Stimulated activated CD8-positive, alpha-beta memory T cell treated with anti-CD3 and anti-CD28 coated beads, Interleukin-12 subunit alpha, Interleukin-12 subunit beta, amount 100 ng/mL, for 1 hour (primary cell): ENCODE measurements at places on chromosomes 4 and X.
A peak's percentile ranks its signal among the peaks of the same experiment; 100 is the strongest.

DNA sequence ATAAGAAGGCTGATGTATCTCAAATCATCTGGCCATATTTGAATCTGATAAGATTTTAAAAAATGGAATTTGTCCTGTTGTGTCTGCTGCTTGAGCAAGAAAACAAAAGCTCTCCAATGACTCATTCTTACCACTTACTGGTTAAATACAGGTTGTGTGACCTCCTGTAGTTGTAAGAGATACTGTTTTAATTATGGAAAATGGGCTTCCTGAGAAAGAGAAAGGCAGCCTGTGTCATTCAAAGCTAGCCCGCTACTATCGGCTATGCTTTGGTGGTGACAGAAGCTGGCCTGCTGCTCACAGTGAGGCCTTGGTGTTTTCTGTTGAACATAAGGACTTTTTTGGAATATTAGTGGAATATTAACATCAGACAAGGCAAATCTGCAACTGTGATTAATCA, 1722.1 kb upstream of the PCDH10 start:
- DNase-seq, result no peak

- no peak for DNase-seq
Measured at GRCh38 chr4:6877067-6877466, 32.6 kb upstream of the TBC1D14 start.

- DNase-seq, result no peak
Measured at GRCh38 chr4:45776146-45776545, 347.7 kb downstream of the GABRG1 start.

GRCh38 chr4:147498031-147498660, 17.2 kb downstream of the EDNRA start:
- DNase-seq, result no peak

DNA sequence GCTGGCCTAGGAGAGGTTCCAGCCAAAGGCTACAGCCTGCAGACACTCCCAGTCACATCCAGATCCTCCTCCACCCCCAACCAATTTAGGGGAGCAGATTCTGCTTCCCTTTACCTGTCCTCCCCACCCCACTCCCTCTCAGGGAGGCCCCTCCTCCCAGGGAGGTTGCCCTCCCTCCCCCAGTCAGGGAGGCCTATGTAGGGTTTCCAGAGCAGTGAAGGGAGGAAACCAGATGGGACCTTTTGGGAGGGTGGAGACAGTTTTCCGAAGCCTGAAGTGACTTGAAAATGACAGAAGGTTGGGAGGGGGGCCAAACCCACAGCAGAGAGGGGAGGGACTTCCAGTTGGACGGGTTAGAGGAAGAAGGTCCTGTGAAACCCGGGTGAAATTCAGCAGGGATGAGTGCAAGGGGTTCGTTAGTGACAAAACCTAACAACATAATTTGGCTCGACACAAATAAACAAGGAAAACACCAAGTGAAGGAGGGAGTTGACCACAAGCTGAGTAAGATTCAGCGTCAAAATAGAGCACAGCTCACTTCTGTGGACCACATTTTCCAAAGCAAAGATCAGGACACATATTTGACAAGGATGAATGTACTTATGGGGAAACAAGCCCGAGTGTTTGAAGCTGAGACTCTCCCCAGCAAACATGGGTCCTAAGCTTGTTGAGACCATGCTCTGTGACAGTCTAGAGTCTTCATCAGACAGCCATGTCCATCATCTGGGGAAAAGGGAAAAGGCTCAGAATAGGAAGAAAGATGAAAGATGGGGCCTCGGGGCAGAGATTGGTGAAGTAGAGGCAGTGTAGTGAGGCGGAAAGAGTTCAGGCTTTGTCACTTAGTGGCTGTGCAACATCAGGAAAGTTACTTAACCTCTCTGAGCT, 46.4 kb downstream of the PRPS1 start:
- no peak for DNase-seq

GRCh38 chr4:75002381-75002780, 69.5 kb downstream of the PARM1 start:
- no peak for DNase-seq

- no peak for DNase-seq
Measured at GRCh38 chrX:134774190-134775048, 116.1 kb upstream of the PLAC1 start.

DNA sequence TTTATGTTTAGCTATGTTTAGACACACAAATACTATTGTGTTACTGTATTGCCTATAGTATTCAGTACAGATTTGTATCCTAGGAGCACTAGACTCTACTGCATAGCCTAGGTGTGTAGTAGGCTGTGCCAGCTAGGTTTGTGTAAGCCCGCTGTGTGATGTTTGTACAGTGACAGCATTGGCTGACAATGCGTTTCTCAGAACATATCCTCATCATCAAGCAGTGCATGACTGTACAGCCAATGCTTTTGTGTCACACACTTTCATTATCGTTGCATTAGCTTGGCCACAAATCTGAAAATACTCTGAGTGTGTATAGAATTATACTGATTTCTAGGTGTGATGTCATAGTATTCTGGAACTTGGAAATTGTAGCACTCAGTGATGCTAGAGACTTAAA, 63.4 kb downstream of the CLDN34 start:
- DNase-seq, result no peak

DNA sequence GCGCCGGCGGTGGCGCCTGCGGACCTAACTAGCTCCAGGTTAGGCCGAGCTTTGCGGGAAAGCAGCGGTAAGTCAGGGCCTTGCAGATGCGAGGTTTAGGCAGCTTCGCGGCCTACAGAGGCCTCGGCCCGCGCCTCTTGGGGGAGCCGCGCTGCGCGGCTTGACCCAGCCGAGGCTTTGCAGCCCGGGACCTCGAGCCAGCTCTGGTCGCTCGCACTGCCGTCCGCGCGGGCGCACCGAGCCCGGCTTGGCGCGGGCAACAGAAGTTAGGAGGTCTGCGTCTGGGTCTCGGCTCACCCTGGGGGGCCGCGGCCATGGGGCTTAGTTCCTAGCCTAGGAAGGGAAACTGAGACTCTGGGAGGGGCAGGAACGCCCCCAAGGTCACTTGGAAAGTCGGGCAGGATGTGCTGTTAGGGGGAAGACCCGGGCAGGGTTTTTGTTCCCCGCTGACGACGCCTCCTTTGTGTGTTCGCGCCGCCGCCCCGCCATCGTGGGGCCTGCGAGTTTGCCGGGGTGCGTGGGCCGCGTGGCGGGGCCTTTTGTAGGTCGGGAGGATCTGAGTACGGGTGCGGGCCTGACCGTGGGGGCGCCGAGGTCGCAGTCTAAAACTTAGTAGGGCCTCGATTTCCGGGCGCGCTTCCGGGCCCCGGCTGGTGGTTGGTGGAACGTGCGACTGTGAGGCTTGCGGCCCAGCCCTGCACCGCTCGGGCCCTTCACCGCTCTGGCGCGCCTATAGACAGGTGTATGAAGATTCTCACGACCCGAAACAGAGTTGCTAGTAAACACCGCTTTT, 482 bp downstream of the RNF4 start:
- DNase-seq, result peak; percentile 58
